NCI-H2029 (cell line): ENCODE measurements at places on chromosomes 3 and 15.

DNA sequence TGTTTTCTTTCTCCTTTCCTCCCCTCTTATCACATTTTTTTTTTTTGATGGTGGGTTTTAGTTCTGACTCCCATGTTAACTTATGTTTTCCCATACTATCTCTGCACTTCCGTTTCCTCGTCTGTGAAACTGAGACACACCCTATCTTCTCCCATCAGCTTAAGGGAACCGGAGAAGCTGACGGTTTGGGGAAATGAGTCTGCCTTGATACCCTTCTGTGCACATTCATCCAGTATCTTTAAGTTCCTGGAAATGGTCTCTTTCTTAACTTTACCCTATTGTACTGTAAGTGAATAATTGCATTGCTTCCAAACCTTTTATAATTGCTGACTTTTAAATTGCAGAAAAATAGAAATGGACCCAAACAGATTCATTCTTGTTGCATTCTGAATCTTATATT, 26.2 kb upstream of the CFAP161 start:
- no peak for DNase-seq

DNA sequence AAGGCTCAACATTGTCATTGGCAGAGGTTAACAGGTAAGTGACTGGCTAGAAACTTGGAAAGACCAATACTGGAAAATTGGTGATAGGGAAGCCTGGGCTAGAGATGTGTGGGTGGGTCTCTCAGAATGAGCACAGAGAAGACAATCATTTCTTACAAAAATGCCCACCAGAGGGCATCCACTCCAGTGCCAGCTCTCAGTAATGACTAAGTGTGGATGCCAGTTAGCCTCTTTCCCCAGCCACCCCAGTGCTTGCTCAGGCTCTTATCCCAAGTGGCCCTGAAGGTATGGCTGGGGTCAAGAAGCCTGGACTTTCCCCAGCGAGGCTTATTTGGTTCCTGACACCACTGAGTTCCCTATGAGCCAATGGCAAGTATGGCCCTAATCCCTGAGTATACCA, 115.9 kb upstream of the ST8SIA2 start:
- DNase-seq, result no peak

- no peak for DNase-seq
Observed at GRCh38 chr3:8261018-8261417, 240.6 kb upstream of the LMCD1 start.

- no peak for DNase-seq
Observed at GRCh38 chr3:25084016-25084415, 344.0 kb upstream of the RARB start.

DNA sequence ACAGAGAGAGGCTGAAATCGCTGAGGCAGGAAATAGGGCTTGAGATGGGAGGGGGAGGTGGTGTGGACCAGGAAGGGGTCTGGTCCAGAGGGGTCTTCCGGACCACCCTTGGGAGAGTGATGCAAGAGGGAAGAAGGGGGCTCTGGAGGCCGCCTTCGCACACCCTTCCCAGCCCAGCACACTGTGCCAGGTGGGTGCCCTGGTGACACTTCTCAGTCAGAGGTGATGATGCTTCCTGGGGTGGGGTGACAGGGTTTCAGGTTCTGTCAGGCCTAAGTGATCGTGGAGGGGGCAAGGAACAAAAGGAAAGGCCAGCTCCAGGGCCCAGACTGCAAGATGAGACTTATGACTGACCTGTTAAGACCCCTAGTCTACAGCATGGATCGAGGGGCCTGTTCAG, 12.7 kb downstream of the SEMA3G start:
- DNase-seq, result no peak

DNA sequence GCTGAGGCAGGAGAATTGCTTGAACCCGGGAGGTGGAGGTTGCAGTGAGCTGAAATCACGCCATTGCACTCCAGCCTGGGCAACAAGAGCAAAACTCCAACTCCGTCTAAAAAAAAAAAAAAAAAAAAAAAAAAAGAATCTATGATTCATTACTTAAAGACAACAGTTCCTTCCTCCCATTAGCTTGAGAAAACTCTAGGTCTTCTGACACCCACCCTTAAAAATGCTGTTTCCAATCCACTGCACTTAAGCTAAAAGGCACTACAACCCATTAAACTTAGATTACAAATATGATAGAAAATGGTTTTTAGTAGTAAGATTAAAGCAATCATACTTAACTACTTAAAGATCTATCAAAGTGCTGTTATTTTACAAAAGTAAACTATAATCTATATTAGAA, 40.0 kb upstream of the BHLHE40 start:
- no peak for DNase-seq

- DNase-seq, result no peak
Observed at GRCh38 chr3:123122525-123123315, 55.9 kb downstream of the PDIA5 start.

DNA sequence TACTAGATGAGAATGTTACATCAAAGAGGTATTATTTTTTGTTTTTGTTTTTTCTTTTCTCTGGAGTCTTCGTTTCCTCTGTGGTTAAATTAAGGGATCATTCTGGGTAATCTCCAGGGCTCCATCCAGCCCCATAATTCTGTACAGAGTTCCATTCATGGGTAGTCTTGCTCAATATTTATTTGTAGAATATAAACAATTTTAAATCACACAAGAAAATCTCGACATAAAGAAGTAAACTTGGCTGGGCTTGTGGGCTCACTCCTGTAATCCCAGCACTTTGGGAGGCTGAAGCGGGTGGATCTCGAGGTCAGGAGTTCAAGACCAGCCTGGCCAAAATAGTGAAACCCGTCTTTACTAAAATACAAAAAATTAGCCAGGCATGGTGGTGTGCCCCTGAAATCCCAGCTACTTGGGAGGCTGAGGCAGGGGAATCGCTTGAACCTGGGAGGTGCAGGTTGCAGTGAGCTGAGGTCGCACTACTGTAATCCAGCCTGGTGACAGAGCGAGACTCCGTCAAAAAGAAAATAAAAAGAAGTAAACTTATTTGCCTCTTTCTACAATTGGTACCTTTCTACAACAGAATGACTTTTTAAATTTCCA, 166.8 kb upstream of the TGFBR2 start:
- no peak for DNase-seq

DNA sequence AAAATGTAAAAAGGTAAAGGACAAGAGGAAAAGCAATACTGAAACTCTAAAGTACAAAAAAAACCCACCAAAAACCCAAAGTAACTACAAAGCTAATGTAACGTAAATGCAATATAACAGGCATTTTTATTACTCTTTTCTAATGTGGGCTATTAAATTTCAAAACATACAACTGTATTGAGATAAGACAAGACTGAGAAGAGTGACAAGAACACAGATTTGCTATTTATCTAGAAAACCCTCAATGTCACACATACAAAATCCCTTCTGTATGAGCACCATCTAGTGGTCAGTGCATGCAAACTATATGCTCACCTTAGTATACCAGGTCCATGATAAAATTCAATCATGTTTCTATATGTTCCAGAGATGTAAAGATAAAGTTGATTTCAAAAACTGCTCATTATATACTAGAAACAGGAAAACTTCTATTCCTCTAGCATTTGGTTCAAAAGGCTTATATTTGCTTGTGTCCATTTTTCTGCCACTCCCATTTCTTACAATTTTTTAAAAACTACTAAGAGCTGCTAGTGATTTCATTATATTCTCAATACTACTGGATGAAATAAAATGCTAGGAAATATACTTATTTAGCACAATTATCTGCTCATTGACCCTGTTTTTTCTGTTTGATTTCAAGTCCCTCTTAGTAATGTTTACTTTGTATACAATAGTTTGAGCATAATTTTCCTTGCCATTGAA, 111.4 kb downstream of the DLG1 start:
- peak; percentile 61 for DNase-seq

DNA sequence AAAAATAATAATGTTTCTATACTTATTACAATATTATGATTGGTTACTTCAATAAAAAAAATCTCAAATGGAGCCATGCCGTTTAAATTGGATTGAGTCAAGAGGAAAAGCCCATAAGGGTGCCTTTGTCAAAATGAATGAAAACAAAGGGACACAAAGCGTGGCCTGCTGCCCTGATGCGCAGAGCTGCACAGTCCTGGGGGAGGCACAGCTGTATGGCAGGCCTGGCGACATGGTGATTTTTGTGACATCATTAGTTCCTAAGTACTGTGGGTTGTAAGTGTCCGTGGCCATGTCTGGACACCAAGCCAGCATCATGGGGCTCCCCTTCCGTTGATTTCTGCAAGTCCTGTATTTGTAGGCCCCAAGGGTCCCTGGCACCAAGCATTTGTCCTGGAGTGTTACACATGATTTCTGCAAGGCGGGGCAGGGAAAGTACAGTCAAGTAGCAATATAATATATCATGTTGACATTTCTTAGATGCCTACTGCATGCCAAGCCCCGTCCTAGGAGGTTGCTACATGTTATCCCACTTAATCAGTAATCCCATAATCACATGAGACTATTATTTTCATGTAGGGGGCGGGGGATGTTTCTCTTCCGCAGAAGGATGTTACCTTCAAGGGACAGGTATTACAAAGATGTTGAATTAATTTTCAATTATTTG, 59.7 kb downstream of the GHSR start:
- DNase-seq, result no peak

DNA sequence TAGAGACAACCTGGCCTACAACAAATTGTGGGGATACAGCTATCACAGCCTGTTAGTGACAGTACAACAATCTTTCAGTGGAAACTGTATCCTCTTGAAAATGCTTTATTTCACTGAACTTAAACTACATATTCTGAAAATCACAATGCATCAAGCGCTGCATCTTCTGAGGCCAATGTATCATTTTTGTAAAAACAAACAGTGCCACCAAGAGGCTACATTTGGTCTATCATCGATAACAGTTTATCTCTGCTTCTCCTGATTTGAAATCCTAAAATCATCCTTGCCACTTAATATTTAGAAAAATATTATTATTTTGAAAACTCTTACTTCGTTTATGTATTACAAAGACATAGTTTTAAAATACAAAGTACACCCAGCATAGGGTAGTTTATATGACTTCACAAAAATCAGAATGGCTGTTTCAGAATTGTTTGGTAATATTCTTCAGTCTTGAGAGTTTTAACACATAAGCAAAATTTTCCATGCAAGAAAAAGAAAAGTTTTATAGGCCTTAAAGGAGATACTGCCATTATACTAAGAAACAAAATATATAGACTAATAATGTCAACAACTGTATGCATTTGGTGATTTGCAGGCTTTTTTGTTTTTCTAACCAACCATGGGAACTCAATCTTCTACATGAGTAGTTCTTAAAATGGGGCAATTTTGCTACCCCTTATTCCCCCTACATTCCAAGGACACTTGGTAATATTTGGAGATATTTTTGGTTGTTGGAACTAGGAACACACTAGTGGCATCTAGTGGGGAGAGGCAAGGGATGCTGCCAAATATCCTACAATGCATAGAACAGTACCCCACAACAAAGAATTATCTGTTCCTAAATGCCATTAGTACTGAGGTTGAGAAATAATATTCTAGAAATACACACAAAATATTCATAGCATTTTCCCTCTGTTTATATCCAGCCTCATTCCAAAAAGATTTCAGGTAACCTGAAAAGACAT, 42.3 kb downstream of the WDR72 start:
- DNase-seq, result no peak

GRCh38 chr3:168040607-168041208, 55.0 kb downstream of the GOLIM4 start:
- DNase-seq, result peak; percentile 63

- peak; percentile 46 for DNase-seq
Observed at GRCh38 chr15:69648212-69648611, 195.6 kb downstream of the RPLP1 start.

DNA sequence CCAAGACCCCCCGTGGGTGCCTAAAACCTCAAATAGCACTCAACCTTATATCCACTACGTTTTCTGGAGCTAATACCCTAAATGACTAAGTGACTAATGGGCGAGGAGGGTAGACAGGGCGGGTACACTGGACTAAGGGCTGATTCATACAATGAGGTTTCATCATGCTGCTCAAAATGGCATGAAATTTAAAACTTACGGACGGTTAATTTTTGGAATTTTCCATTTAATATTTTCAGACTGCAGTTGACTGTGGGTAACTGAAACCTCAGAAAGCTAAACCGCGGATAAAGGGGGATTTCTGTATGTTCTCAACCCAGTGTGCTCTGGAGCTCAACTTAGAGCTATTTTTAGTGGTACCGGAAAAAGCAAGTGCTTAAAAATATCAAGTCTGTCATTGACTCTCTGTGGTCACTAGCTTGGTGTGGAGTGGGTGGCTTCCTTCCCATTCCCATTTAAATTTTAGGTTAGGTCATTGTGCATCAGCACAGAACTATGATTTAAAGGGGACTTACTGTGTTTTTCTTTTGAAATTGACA, 72.9 kb downstream of the LRRC28 start:
- no peak for DNase-seq

DNA sequence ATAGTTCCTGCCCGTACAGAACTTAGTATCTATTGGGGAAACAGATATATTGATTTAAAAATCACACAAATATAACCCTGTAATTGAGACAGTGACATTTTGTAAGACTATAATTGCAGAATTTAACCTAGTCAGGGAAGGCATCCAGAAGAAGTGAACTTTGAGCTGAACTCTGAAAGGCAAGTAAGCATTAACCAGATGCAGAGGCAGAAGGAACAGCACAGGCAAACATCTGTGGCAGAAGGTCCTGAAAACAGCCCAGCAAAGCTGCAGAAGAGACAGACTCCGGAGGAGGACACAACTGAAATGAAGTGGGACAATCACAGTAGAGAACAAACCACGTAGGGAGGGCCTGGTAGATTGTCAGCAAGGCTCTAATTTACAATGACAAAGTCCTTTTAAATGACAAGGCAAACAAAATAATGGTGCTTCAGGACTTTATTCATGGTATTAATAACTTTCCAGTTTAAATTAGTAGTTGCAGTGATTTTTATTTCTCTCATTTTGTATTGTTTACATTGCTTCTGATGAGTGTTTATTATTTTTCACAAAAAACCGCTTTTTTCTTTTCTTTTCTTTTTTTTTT, 14.5 kb downstream of the BCL2A1 start:
- DNase-seq, result no peak

DNA sequence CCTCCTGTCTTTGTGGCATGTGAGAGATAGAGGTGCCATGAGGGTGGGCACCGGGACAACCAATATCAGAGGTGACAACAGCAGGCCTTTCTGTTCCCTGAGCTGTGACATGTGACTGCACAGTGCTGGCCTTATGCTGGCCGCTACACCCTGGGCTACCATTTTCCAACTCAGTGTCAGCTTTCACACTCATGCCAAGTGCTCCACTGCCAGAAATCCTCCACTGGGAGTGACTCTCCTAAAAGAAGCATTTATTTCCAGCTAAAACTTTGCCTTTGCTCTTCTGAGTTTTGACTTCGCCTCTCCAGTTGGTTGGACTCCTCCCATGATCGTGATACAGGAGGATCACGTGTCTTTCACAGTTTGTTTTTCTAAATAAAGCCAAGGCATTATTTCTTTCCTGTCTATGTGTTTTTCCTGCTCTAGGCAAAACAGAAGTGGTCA, 31.4 kb downstream of the CA12 start:
- DNase-seq, result no peak

GRCh38 chr15:59528961-59529402, 82.6 kb upstream of the GCNT3 start:
- DNase-seq, result peak; percentile 45

GRCh38 chr3:58041826-58042324, 33.7 kb downstream of the FLNB start:
- no peak for DNase-seq
